ENCODE measurements at places on chromosomes 12 and 14.

- no peak for DNase-seq
Observed at GRCh38 chr12:124915239-124916236, 1.1 kb upstream of the UBC start.

DNA sequence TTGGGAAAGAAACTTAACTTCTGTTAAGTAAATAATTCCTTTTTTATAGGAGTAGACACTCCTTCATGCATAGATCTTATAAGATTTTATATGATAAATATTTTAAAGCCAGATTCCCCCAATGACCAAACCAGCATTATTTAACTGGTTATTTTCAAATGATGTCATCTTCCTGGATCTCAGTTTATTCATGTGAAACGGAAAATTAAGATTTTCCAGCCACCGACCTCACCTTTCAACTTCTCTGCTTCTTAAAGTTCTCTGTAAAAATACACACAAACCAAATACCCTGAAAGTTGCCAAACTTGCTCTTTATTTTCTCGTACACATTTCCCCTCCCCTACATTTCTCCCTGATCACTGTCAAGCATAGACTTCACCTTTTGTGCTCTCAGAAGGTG is 364.2 kb downstream of the GALC start:
- DNase-seq = no peak

- no peak for DNase-seq
Observed at GRCh38 chr12:3892631-3893030, 19.4 kb upstream of the PARP11 start.

DNA sequence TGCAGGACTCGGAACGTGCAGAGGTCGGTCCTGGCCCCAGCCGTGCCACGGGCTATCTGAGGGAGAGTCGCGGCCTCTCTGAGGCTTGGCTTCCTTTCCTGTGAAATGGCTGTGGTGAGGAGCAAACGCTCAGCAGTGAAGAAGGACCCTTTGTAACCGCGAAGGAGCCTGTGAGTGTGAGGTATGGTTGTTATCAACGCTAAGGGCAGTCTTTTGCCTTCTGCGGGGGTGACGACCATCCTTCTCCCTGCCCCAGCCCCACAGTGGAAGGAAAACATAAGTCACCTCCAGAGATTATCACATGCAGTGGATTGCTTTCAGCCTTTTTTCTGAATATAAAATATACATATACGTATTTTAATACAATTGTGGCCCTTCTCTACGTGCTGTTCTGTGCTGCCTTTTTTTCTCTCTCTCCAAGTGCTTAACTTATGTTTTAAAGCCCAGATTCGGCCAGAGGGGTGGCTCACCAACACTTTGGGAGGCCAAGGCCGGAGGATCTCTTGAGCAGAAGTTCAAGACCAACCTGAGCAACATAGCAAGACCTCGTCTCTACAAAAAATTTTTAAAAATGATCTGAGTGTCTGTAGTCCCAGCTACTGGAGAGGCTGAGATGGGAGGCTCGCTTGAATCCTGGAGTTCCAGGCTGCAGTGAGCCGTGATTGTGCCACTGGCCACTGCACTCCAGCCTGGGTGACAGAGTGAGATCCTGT is 17.4 kb downstream of the TAMALIN start:
- no peak for DNase-seq

DNA sequence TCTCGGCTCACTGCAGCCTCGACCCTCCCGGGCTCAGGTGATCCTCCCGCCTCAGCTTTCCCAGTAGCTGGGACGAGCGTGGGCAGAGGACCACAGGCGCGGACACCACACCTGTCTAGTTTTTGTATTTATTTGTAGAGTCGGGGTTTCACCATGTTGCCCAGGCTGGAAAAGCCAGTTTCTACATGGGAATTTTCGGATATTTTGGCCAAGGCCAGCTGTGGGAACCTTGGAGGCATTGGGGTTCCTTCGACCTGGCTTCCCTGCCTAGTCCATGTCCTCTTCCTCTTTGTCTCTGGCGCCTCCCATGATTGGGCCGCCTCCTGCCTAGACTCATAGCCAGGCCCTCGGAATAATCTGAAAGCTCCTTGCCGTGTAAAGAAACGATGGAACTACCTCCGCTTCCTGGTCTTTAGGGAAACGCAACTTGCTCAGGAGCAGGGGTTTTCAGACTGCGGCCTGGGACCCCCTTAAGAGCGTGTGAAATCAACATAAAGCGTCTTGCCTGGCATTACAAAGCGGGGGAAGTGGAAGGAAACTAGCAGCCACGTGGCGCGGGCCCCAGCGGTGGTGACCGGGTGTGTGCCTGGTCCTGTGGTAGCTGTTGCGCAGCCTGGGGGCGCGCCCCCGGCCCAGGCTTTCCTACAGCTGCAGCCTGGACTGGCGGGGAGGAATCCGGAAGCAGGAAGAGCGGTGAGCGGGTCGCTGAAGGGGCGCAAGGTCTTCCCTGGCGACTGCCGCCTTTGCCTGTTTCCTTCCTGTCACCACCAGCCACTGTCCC is 1.4 kb upstream of the HSP90AA1 start:
- DNase-seq = no peak

- no peak for DNase-seq
Observed at GRCh38 chr12:106331599-106331998, 25.9 kb upstream of the POLR3B start.

GRCh38 chr14:72420749-72421474 is 473.0 kb downstream of the DPF3 start:
- DNase-seq = peak; percentile 60

DNA sequence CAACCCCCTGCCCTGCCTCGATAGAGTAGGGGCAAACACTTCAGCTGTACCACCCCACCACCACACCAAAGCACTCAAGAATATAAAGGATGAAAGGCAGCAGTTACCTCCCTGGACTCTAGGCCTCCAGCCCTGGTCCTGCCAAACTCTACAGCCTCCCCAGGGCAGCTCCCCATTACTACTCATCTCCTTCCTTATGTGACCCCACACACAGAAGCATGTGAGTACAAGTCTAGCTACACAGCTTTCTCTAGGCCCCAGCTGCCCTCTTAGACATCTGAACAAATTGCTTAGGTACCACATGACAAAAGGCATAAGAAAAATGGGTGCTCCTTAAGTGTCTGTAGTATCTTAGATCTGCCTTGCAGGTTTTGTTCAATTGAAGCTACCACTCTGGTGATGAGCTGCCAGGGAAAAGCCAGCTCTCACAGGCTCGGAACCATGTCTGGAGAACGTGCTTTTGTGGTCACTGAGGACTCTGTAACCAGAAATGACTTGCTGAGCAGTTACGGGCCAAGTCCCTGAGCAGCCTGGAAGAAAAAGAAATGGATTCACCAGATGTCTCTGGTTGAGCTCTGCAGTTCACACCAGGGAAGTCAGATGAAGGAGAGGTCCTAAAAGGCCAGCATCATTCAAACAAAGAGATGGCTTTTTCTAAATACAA is 32.8 kb downstream of the FMNL3 start:
- DNase-seq = no peak

- DNase-seq = no peak
Observed at GRCh38 chr14:23348297-23348655, 4.4 kb downstream of the SLC22A17 start.

GRCh38 chr12:92029902-92030586 is 115.6 kb downstream of the BTG1 start:
- no peak for DNase-seq

GRCh38 chr14:72782817-72783216 is 111.1 kb downstream of the DPF3 start:
- DNase-seq = no peak

DNA sequence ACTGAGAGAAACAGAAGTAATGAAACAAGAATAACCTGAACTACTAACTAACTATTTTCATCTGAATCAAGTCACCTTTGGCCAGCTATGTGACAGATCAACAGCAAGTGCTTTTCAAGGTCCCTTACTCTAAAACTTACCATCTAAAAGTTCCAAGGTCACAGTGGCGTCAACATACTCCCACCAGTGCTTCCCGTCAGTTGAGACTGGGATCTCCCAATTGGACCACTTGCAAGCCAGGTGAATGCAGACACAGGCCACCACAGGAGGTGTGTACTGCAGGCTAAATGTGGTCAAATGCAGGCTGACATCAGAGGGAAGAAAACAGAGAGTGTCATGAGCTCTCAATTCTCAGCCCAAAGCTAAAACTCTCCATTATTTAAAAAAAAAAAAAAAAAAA is 13.8 kb upstream of the KANSL2 start:
- no peak for DNase-seq

GRCh38 chr14:89466944-89467343 is 49.9 kb upstream of the FOXN3 start:
- no peak for DNase-seq

GRCh38 chr14:28758885-28759652 is 7.5 kb upstream of the FOXG1 start:
- DNase-seq = no peak

GRCh38 chr14:58414845-58415244 is 12.5 kb downstream of the TIMM9 start:
- DNase-seq = no peak

DNA sequence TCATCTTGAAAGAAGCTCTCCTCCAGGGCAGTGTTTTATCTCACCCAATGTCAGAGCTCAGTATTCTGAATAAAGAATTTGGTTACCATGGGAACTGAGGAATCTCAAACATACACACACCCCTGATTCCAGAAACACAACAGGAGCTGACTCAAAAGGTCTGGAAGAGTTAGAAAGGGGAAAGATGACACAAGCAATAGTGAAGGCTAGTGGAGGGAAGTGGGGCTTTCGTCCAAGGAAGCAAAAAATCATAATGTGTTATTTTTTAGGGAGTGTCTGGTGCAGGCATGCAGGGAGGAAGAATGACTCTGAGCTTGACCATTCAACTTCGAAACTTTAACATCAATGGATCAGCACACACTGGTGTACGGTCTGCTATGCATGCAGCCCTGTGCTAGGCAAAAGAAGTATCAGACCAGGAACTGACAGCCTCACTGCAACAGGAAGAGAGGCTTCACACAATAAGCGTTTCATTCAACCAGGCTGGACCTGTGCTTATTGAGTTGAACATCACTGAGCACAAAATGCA is 20.3 kb downstream of the HEBP1 start:
- no peak for DNase-seq

DNA sequence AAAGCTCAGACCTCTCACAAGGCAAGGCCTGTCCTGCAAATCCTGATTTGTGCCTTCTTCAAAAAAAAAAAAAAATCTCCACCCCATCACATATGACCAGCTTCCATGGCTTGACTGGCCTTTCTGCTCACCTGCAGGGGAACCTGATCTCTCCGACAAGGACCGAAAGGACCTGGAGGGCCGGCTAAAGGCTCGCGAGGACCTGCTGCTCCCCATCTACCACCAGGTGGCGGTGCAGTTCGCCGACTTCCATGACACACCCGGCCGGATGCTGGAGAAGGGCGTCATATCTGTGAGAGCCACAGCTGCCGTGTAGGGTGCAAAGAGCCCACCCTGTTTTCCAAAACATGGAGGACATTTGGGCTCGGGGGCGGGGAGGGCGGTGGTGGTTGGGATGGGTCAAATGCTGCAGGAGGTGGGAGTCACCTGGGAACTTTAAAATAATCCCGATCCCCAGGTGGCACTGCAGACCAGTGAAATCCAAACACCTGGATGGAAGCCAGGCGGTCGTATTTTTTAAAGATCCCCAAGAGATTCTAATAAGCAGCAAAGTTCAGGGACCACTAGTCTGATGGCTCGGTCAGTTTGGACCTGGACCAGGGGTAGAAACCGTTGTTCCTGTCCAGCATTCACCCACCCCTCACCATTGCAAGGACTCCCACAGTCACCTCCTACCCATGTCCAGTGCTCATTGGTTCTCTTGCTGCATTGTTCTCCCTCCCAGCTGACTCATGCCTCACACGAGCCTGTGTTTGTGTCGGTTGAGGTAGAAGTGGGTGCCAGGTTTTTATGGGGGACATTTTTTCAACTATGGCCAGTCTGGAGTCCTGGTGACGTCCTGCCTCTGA is 44.8 kb downstream of the FOXN4 start:
- no peak for DNase-seq

- no peak for DNase-seq
Observed at GRCh38 chr14:31057701-31058364, 31.7 kb upstream of the STRN3 start.

DNA sequence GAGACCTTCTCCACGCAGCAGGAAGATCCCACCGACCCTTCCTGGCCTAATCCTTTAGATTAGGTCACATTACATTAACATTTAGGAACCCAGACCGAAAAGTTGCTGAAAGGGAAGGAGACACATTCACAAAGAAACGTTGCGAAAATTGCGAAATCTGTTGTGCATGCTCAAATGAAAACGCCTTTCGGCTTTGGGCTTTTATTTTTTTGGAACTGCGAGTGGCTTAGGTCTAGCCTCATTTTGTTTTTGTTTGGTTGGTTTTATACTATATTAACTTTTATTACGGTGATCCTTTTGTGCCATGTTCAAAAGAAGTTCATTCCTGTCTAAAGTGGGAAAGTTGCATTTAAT is 1.5 kb downstream of the MYF6 start:
- DNase-seq = no peak

DNA sequence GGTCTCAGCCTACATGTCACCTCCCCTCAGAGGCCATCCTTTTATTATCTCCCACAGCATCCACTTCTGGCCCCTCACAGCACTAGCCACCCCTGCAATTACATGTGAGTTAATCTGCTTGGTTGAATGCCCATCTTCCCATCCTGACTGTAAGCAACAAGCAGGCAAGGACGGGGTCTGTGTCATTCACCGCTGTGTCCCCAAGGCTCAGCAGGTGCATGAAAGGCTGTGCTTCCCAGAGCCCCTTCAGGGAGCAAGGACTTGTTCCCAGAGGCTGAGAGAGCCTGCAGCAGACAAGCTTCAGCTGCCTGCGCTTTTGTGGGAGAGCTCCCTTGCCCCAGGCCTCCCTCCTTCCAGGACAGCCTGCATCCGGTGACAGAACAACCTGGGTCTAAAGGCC is 172.7 kb upstream of the GSC start:
- no peak for DNase-seq

GRCh38 chr12:57237932-57238853 is 8.7 kb downstream of the SHMT2 start:
- DNase-seq = no peak

GRCh38 chr12:104048811-104049210 is 1.2 kb downstream of the GLT8D2 start:
- no peak for DNase-seq

- no peak for DNase-seq
Observed at GRCh38 chr12:69932676-69933552, 107.9 kb downstream of the MYRFL start.

DNA sequence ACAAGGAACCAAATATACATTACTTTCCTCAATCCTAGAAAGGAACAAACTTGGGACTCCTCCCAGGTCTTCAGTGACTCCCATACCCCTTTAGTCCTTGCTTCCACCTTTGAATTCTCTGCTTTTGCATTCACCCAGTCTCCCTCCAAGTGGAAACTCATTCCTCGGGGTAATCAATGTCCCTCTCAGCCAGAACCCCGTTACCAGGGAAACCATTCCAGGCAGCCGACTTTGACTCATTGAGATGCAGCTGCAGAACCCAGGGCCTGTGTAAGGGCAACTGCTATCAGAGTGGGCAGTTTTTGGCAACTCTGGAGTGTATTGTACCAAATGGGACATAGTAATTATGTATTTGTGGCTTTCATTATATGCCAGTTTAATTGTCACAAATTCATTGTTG is 186.2 kb downstream of the NRXN3 start:
- no peak for DNase-seq

Measured in stimulated activated CD4-positive, alpha-beta T cell treated with anti-CD3 and anti-CD28 coated beads, Interleukin-1b, Interleukin-23, amount 100 ng/mL, for 1 hour (primary cell).